Mammary epithelial cell (primary cell): ENCODE measurements at places on chromosomes 5 and 9. TPM values are rescaled to one million over a fixed set of nuclear protein-coding genes. Genes with fewer than 3 reads are reported as not detected.

PCDHA9 gene
- total RNA-seq, result 0.83 TPM

SEC24A gene
- 18.2 and 20.4 TPM in 2 replicates for total RNA-seq

CCNO gene
- 2.7 TPM for total RNA-seq

LECT2 gene
- total RNA-seq, result not detected in 2 replicates

FRRS1L gene
- total RNA-seq, result under 0.01 TPM

DNA sequence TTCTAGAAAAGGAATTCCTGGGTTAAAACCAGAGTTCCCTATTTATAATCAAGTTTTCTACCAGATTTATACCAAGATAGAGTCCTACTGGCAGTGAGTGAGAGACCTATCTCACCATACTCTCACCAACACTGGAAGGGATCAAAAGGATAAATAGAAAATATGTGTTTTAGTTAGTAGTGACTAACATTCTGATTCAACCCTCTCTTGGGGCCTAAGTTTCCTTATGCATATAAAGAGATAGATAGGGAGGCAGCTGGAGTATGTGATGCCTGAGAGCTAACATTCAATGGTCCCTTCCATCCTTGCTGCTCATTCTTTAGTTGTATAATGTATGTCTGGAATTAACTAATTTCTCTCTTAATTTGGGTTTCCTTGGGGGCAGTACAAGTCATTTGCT, 32.0 kb downstream of the CKMT2 start:
- DNase-seq, result no peak

DNA sequence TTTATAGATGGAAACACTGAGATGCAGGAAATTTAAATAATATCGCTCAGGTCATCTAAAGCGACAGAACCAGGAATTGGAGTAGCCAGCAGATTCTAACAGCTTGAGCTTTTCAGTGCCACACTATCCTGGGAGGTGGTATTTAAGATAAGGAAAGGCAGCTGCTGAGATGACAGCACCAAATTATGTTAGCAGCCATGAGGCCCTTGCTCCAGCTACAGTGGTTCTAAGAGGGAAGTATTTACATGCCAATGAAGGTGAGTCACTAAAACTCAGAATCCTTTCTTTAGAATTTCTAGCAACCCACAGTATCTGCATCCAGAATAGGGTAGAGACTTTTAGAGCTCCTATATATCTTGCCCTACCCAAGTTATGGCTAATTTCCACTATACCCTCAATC, 127.0 kb upstream of the VLDLR start:
- DNase-seq, result peak; percentile 33

GRCh38 chr5:16701134-16702099, 84.6 kb upstream of the RETREG1 start:
- DNase-seq, result no peak

GRCh38 chr5:100841358-100842076, 61.6 kb downstream of the ST8SIA4 start:
- DNase-seq, result no peak

DNA sequence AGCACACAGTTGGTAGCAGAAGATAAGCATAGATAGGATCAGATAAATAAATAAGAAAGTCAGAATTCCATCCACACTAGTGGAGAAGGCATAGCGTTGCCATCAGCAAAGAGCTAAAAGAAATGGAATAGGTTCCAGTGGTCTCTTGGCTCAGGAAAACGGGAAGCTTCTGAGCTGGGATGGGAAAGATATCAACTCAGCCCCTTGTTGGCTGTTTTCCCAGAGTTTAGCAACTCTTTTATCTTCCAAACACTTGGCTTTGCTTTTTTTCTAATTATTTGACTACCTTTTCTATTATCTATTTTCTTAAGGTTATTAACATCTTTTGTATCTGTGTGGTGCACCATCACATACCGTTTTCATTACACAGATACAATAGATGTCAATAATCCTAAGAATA, 445.7 kb upstream of the TRPC7 start:
- DNase-seq, result no peak

- peak; percentile 32 for DNase-seq
Observed at GRCh38 chr5:31855134-31856040, 216.5 kb downstream of the PDZD2 start.

GRCh38 chr9:35688558-35689541, 875 bp downstream of the TPM2 start:
- peak; percentile 83 for DNase-seq

DNA sequence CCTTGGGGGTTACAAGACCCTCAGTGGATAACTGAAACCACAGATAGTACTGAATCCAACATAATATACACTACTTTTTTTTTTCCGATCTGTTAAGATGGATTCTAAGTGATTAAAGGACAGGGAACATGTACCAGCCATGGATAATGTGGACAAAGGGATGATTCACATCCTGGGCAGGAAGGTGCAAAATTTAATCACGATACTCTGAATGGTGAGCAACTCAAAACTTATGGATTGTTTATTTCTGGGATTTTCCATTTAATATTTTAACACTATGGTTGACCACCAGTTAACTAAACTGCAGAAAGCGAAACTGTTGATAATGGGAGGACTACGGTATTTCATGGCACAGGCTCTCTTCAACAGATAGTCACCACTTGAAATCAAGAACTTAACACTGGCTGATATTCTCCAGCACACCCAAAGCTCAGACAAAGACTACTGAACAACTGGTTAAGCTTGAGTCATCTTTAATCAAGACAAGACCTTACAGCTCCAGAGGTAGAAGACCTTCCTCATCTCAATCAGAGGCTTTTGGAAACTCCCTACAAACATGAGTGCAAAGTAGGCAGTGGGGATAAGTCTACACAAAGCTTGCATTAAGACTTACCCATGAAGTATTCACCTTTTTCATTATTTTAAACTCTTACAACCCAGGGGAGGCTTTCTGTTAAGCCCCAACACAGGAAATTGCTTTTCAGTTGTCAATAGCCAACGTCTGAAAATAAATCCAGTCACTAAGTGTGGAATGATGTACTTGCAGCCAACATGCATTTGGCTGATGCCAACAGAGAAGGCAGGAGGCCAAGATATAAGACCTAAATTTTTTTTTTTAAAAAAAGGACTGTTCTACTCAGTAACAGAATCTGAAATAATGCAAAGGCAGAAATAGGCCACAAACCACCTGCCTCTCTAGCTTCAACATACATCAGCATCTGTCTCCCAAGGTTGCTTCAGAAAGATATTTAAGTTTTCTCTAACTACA, 78.7 kb downstream of the ELAVL2 start:
- DNase-seq, result peak; percentile 74

DNA sequence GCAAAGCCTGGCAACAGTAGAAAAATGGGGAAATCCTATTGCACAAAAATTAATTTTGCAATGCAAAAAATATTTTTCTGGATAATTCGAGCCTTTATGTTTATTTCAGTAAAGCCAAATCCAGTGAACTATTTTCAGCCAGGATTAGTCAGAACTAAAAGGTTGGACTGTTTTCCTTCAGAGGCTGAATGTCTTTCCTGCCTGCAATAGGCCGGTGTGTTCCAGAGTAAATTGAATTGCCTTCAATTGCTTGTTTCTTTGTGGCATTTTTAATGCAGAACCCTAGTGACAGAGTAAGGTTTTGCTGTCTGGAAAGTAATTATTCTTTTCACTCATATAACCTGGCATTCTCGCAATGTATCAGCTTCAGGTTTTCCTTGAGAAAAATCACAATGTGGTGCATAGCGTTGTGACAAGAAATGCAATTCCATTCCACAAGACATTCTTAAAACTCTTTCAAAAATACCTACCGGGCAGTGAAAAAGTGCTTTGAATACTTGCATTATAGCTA, 183.7 kb downstream of the GLIS3 start:
- no peak for DNase-seq

DNA sequence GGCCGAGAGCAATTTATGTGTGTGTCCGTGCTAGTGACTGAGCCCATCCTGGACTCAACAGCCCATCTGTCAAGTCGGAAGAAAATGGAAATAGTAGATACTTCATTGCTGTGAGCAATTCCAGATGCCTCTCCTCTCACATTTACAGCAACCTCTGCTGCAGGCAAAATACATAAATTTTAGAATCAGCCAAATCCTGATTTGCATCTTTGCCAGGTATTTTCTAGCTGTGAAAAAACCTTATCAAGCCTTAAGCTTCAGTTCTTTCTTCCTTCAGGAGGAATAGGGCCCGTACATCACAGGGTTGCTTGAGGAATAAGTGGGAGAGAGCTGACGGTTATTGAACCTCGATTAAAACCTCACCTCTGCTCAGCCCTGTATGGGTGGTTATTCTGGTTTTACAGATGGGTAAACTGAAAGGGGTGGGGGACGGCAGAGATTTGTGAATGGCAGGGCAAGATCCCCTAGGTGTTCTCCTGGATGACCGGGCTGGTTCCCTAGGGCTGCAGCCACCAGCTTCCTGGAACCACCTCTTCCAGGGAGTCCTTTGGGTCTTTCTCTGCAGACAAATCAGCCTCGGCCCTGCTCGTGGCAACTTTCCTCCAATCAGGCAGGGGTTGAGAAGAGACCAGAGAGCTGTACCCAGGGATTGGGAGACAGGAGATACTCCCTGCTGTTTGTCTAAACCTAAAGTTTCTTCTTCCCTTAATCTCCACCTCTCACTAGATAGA, 5.3 kb upstream of the MSX2 start:
- DNase-seq, result no peak

DNA sequence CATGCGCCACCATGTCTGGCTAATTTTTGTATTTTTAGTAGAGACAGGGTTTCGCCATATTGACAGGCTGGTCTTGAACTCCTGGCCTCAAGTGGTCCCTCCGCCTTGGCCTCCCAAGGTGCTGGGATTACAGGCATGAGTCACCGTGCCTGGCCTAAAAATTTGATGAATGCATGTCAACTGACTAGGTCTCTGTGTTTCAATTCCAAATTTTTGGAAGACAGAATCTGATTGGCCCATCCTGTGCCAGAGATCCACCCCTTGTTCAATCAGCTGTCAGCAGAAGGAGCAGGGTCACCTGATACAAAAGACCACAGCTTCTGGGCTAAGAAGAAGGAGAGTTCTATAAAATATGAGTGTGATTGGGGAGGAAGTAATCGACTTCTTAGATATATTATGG, 43.5 kb upstream of the COL15A1 start:
- DNase-seq, result no peak

GRCh38 chr9:112750016-112750763, at the start of gene SNX30:
Gene SNX30, plus strand, starts transcription at chr9:112750760. Its CDS starts 242 bp downstream, at chr9:112751002.
- DNase-seq, result peak; percentile 88

DNA sequence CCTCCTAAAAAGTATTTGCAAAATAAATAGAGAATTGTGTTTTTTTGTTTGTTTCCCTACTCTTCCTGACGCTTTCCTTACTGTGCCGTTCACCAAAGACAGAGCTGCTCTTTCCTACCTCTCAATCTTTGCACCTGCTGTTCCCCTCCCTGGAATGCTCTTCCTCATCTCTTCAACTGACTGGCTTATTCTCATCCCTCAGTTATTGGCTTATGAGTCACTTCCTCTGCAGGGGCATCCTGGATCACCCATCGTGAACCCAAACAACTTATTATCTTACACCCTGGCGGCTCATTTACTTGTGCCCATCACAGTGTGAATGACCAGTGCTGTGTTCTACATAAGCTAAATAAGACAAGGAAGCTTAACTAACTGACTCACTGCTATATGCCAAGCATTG, 36.1 kb upstream of the CCNG1 start:
- DNase-seq, result no peak

GRCh38 chr9:75063556-75064305, 24.2 kb downstream of the NMRK1 start:
- peak; percentile 62 for DNase-seq
